ENCODE measurements at places on chromosomes 12 and 14. TPM values are rescaled to one million over a fixed set of nuclear protein-coding genes. Genes with fewer than 3 reads are reported as not detected.

DNA sequence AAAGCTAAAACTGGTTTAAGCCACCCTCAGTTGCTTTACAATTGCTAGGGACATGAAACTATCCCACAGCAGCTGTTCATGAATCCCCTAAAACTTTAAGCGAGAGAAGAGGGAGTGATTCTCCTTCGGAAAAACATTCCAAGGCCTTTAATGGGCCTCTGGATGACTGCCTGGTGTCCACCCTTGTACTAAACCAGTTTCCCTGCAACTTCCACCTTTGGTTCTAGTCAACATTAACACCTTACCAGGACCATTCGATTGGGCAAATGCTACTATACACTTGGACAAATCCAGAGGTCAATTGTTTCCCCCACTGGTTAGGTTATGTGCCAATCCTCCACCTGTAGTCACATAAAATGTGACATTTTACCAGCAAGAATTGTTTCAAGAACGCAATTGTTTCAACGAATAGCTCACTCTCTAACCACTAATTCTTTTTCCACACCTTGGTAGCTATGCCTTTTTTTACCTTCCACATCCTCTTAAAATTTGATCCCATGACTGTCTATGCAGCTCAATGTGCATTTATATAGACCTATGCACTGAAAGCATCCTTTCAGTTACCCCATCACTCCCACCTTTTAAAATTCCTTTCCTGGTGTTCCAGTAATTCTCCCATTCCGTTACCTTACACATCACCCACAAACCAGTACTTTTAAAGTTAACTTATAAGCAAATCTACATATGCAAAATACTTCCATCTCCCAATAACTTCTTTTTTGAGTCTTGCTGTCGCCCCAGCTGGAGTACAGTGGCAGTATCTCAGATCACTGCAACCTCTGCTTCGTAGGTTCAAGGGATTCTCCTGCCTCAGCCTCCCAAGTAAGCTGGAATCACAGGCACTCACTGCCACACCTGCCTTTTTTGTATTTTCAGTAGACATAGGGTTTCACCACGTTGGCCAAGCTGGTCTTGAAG is 3.6 kb downstream of the UBC start:
- no peak for DNase-seq

GRCh38 chr12:124685689-124686369 is 118.4 kb upstream of the NCOR2 start:
- no peak for DNase-seq

- no peak for DNase-seq
Observed at GRCh38 chr14:24196071-24197055, 1.1 kb upstream of the TM9SF1 start.

GRCh38 chr12:92030618-92031017 is 115.0 kb downstream of the BTG1 start:
- no peak for DNase-seq

DNA sequence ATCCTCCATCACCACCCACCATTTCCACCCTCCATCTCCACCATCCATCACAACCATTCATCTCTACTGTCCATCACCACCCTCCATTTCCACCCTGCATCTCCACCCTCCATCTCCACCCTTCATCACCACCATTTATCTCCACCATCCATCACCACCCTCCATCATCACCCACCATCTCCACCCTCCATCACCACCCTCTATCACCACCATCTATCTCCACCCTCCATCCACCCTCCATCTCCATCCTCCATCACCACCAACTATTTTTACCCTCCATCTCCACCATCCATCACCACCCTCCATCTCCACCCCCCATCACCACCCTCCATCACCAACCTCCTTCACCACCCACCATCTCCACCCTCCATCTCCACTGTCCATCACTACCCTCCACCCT is 4.7 kb upstream of the CEP170B start:
- DNase-seq = no peak

GRCh38 chr14:100779691-100780080 is 46.2 kb upstream of the MEG3 start:
- DNase-seq = no peak

- no peak for DNase-seq
Observed at GRCh38 chr14:68247274-68247673, 427.7 kb downstream of the RAD51B start.

DNA sequence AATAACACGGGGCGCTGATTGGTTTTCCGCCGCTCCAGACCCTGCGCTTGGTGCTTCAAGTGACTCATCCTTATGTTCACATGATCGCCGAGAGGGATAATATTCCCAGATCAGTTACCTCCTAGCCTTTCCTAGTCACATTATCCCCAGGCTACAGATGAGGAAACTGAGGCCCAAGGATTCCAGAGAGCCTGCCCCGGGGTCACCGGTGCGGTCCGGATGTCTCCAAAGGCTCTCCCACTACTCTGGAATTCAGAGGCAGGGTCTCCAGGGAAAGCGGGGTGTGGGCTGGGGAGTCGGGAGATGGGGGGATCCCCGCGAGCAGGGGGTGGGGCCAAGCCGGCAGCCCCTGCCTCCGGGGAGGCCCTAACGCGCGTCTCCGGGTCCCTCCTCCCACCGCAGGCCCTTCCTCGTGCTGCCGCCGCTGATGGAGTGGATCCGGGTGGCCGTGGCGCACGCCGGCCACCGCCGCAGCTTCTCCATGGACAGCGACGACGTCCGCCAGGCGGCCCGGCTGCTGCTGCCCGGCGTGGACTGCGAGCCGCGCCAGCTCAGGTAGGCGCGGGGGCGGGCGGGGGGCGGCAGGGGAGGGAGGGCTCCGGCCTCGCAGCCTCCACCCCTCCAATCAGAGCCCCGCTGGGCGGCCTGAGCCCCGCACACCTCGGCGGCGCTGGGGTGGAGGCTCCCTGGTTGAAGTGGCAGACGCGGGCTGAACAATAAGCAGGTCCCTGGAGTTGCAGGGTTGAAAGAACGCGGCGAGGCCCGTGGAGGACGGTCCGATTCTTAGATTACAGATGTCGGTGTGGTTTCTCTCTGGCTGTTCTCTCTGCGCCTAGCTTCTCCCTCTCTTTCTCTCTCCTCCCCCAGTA is 104.6 kb upstream of the PWP1 start:
- DNase-seq = no peak

DNA sequence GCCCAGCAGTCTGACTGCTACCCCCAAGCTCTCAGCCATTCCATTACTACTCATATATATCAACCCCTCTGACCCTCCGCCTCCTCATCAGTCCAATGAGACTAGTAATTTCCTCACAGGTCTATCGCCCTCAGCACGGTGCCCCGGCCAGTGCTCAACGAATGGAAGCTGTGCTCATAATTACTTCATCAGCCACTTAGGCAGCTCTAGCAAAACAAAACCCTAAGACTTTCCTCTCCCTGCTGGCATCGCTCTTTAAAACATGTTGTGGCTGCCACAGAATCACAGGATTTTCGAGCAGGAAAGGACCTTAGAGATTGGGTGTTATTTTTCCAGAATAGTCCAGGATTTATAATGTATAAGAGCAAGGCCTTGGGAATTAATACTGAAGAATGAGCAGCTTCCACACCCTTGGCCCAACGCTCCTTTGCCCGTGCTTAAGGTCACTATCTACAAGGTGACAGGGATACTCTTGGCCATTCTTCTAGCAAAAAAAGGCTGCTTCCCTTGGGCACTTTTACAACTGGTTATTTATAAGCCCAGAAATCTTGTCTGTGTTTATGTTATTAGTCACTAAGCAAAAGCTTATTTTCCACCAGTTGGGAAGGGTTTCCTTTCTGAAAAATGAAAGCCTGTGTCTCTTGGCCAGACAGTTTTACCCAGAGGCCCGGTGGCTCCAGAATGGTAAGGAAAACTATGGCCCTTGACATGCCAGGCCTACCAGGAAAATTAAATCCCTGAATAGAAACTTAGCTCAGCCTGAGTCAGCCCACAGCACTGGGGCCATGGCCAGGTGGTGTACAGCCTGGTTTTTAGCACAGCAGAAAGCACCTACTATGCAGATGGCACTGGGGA is 47.9 kb downstream of the NUAK1 start:
- no peak for DNase-seq

DNA sequence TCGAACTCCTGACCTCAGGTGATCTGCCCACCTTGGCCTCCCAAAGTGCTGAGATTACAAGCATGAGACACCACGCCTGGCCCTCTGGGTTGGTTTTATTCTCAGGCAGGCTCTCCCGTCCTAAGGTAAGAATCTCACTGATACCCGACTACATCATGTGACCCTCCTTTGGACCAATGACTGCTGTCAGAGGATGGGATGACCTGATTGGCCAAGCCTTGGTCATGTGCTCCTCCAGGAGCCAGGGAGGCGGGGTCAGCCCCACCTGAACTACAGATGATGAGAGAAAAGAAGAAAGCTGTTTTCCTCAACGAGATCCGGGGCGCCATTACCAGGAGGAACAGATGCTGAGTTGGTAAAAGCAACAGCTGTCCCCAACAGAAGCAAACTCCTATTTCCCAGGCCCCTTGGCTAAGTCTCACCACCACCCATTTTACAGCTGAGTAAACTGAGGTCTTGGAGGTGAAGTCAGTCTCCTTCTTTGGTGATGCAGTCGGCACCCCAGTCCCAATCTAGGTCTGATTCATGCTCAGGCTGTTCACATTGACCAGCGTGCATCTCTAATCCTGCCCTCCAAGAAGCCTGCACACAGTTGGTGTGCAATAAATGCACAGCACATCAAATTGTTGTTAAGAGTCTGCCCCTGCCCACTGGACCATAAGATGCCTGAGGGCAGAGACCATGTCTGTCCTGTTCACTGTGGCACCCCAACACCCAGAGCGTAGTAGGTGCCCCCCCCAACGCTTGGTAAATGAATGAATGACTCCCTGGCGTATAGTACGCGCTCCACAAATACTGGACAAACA is 118.8 kb downstream of the SCARB1 start:
- DNase-seq = no peak

- DNase-seq = no peak
Observed at GRCh38 chr14:51576117-51576430, 75.6 kb upstream of the FRMD6 start.

- no peak for DNase-seq
Observed at GRCh38 chr14:50233951-50234250, 2.5 kb upstream of the SOS2 start.

DNA sequence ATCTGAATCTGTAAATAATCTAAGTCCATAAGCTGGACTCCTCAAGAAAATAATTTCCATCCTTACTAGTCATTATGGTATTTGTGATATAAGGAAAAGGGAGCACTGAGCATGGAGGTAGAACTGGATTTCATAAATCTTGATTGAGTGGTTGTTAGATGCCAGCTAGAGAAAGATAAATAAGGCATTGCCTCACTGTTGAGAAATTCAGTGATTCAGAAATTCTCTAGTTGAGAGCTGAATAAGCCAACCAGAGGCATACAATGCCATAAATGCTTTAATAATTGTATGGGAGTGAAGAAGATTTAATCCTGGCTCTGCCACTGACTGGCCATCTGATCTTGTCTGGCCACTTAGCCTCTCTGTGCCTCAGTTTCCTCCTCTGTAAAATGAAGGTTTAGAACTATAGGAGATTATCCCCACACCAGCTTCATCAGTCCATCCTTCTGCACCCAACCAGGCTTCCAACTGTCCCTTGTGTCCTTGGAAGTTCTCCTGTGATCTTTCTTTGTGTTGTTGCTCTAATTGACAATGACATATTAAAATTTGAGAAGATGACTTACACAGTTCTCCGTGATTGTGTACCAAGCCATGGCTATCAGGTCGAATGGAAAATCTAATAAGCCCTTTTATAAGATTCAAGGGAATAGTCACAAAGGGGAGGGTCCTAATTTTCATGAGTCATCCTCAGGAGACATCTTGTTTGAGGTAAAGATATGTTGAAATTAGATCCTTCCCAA is 394.3 kb downstream of the EGLN3 start:
- no peak for DNase-seq

DNA sequence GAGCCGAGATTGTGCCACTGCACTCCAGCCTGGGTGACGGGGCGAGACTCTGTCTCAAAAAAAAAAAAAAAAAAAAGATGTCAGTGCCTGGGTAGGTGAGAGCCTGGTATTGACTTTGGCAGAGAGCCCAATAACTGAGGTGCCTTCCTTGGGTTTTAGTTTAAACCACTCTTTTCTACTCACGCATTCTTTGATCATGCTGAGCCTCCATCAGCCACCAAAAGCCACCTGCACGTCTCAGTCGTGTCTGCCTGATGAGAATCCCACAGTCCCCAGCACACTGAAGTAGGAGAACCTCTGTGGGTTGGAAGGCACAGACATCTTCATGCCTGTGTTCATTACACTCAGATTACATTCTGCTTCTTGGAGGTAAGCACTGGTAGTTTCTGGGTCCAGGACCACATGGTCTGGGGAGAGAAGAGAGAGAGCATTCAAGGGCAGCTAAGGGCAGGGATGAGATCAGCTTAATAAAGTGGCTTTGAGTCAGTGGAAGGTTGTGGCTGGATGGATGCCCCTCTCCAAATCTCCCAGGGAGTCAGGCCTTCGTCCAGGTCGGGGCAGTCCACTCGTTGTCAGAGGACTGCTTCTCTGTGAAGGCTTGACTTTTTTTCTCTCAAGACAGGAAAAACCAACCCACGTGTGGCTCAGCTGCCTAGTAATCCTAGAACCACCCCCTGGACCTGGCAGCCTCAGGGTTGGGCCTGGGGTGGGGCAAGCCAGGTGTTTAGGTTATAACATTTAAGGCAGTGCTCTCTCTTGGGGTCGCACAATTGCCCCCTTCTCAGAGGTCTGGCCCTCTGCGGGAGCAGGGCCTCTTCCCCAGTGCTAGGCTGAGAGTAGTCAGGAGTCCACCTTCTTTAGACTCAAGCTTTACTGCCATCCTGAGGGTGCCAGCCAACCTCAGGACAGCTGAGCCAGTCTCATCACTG is 32.6 kb upstream of the MAX start:
- DNase-seq = no peak

DNA sequence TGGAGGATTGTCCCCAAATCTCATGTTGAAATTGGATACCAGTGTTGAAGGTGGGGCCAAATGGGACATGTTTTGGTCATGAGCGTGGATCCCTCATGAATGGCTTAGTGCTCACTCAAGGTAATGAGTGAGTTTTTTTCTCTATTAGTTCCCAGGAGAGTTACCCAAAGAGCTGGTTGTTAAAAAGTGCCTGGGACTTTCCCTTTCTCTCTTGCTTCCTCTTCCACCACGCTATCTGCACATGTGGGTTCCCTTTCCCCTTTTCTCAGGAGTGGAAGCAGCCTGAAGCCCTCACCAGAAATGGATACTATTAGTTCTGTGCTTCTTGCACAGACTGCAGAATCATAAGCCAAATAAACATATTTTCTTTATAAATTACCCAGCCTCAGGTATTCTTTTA is 465.4 kb downstream of the FSCB start:
- no peak for DNase-seq

DNA sequence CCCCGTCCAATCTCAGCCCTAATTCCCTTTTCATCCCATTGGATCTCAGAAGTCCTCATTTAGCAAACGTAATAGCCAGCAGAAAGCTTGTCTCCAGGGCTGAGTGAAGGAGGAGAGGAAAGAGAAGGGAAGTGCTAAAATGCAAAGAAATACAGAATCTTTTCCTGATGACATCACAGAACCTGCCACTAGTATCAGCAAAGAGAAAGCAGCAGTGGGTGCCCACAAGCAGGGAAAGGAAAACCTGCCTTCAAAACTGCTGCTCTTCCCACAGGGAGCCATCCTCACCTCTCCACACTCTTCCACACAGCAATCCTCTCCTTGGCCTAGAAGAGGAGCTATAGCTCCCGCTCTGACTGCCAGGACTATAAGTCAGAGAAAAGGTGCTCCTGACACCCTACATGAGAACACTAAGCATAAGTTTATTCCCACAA is 11.3 kb downstream of the MED13L start:
- no peak for DNase-seq

Gene GUCY2C
- total RNA-seq = not detected

Gene TPH2
- total RNA-seq = 0.23 TPM

Gene POTEM
- not detected for total RNA-seq

Gene MAP1LC3B2
- total RNA-seq = 0.82 TPM

Gene NEUROD4
- total RNA-seq = 7.3 TPM

Gene LMNTD1
- not detected for total RNA-seq

Gene RTN1
- 18.0 TPM for total RNA-seq

Gene FLVCR2
- total RNA-seq = 3.0 TPM

Gene EPYC
- not detected for total RNA-seq

Gene EP400
- 73.4 TPM for total RNA-seq

Gene TOMM20L
- total RNA-seq = 0.52 TPM
